Activated CD4-positive, alpha-beta T cell treated with anti-CD3 and anti-CD28 coated beads for 36 hours (primary cell): ENCODE measurements at places on chromosomes 6 and 20. TPM values are rescaled to one million over a fixed set of nuclear protein-coding genes. Genes with fewer than 3 reads are reported as not detected.
A peak's percentile ranks its signal among the peaks of the same experiment; 100 is the strongest.

DNA sequence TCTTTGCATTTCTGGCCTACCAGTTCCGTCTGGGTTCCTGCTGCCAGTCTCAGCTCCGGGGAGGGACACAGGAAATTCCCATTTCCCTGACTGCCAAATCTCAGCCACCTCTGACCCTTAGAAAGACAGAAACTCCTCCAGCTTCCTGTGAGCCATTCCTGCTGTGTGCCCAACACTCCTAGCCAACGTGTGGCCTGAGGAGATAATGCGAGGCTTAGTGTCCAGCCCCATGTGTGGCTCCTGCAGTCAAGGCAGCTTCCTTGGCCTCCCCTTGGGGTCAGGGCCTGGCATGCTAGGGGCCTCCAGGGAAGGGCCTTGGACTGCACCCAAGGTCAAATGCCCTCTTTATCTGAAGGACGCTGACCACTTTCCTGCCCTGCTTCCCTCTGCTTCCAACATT lies 45.1 kb downstream of the MAFB start:
- no peaks in the 10 kb centered on the region for H3K36me3 ChIP-seq
- no peak for DNase-seq
- peaks cover 9% of the 10 kb centered on the region for H3K27me3 ChIP-seq
- H3K4me3 ChIP-seq, result no peak overlapping the region
- H3K4me1 ChIP-seq, result no peaks in the 10 kb centered on the region

AIF1 gene
- total RNA-seq, result 89.2 TPM

GRCh38 chr6:87767478-87767877 lies 65.4 kb upstream of the AKIRIN2 start:
- no peak overlapping the region for H3K27ac ChIP-seq
- DNase-seq, result no peak
- no peaks in the 10 kb centered on the region for H3K4me1 ChIP-seq
- no peaks in the 10 kb centered on the region for H3K36me3 ChIP-seq
- H3K27me3 ChIP-seq, result no peaks in the 10 kb centered on the region

DNA sequence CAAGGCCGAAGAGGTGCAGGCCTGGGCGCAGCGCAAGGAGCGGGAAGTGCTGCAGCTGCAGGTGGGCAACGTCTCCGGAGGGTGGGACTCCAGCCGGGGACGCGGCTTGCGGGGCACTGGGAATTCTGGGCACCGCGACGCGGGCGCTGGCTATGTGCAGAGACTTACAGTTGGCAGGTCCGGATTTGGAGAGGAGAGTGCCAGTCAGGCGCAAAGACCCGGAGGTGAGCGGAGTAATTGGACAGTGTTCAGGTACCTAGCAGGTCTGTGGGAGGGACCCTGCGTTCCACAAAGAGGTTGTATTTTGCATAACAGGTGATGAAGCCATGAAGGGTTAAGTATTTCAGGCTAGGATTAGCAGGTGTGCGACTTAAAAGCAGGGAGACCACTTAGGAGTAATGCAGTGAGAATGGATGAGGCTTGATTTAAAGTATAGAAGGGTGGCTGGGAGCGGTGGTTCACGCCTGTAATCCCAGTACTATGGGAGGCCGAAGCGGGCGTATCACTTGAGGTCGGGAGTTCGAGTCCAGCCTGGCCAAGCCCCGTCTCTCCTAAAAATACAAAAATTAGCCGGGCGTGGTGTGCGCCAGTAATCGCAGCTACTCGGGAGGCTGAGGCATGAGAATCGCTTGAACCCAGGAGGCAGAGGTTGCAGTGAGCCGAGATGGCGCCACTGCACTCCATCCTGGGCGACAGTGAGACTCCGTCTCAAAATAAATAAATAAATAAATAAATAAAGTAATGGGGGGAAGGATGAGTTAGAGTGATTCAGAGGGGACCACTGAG lies 1.0 kb downstream of the MRPS26 start:
- peaks cover 41% of the 10 kb centered on the region for H3K36me3 ChIP-seq
- no peaks in the 10 kb centered on the region for H3K27me3 ChIP-seq
- peak overlapping the region; percentile 88 for H3K27ac ChIP-seq

GRCh38 chr6:36649701-36650484 lies 28.6 kb upstream of the CDKN1A start:
- DNase-seq, result no peak
- H3K27ac ChIP-seq, result no peak overlapping the region
- H3K4me3 ChIP-seq, result no peak overlapping the region
- no peaks in the 10 kb centered on the region for H3K36me3 ChIP-seq
- peaks cover 5% of the 10 kb centered on the region for H3K27me3 ChIP-seq

TXLNB gene
- total RNA-seq, result 0.26 TPM

DNA sequence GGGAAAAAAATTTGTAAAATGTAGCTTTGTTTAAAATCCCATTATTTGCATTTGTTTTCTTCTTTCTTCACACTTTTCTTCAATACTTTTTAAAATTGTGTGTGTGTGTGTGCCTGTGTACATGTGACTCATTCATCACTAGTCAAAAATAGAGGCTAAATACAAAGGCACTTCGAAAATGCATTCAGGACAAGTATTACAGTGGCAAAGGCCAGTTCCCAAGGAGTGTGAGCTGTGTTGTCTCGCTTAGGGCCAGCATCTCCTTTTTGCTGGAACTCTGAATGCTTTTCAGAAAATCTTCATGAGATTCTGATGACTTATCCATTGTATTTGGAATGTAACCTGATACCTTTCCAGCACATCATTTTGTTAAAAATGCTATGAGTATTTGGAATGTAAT lies 288.5 kb upstream of the CNR1 start:
- H3K27me3 ChIP-seq, result peaks cover 19% of the 10 kb centered on the region
- no peaks in the 10 kb centered on the region for H3K36me3 ChIP-seq
- no peak for DNase-seq
- H3K4me1 ChIP-seq, result no peaks in the 10 kb centered on the region
- no peak overlapping the region for H3K4me3 ChIP-seq
- H3K27ac ChIP-seq, result no peak overlapping the region

DNA sequence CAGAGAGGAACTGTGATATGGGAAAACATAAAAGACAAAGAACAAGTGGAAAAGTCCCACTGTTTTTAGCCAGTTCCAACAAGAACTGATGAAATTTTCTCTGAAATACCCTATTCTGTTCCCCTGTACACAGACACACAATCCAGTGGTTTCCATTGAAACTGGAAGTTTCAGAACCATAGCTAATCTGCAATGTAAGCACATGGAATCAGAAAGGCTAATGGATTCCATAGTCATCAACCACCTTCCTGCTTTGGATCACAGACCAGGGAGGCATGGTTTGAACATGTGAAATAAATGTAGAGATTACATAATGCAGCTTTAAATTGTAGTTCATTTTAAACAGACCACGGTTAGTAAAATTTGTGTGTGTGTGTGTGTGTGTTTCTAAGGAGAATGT lies 242.1 kb downstream of the GJA1 start:
- H3K4me3 ChIP-seq, result no peak overlapping the region
- H3K36me3 ChIP-seq, result no peaks in the 10 kb centered on the region
- no peaks in the 10 kb centered on the region for H3K4me1 ChIP-seq

- peaks cover 30% of the 10 kb centered on the region for H3K36me3 ChIP-seq
- H3K4me1 ChIP-seq, result peaks cover 14% of the 10 kb centered on the region
- H3K4me3 ChIP-seq, result peak overlapping the region; percentile 92
- peak overlapping the region; percentile 99 for H3K27ac ChIP-seq
- no peaks in the 10 kb centered on the region for H3K27me3 ChIP-seq
- peak; percentile 80 for DNase-seq
Measured at GRCh38 chr6:15244620-15245360, 1.1 kb upstream of the JARID2 start.

CYP39A1 gene
- not detected for total RNA-seq

- no peak for DNase-seq
- no peaks in the 10 kb centered on the region for H3K4me1 ChIP-seq
- no peak overlapping the region for H3K27ac ChIP-seq
- H3K36me3 ChIP-seq, result no peaks in the 10 kb centered on the region
- peaks cover 4% of the 10 kb centered on the region for H3K27me3 ChIP-seq
Measured at GRCh38 chr6:37679539-37680476, 17.9 kb downstream of the MDGA1 start.

DNA sequence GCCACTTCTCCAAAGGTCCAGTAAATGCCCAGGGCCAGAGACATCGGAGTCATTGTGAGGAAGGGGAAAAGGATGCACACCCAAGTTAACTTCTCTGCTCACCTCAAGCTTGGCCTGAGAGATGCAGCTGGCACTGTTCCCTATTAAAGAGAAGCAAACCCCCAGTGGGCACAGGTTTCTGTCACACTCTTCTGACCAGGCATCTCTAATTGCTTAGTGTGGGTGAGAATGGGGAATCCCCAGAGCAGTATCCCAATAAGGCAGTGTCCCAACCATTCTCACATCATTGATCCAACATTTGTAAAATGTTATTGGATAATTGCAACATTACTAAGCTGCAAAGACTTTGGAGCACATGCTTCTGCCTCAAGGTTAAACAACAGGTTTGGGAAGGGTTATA lies 232.3 kb downstream of the ADGRG6 start:
- H3K27ac ChIP-seq, result no peak overlapping the region
- H3K4me1 ChIP-seq, result no peaks in the 10 kb centered on the region
- H3K27me3 ChIP-seq, result no peaks in the 10 kb centered on the region
- no peak overlapping the region for H3K4me3 ChIP-seq

GRCh38 chr6:150273457-150274309 lies 95.1 kb upstream of the IYD start:
- no peaks in the 10 kb centered on the region for H3K36me3 ChIP-seq
- no peaks in the 10 kb centered on the region for H3K4me1 ChIP-seq
- no peak overlapping the region for H3K4me3 ChIP-seq
- no peaks in the 10 kb centered on the region for H3K27me3 ChIP-seq
- DNase-seq, result no peak
- H3K27ac ChIP-seq, result no peak overlapping the region

DNA sequence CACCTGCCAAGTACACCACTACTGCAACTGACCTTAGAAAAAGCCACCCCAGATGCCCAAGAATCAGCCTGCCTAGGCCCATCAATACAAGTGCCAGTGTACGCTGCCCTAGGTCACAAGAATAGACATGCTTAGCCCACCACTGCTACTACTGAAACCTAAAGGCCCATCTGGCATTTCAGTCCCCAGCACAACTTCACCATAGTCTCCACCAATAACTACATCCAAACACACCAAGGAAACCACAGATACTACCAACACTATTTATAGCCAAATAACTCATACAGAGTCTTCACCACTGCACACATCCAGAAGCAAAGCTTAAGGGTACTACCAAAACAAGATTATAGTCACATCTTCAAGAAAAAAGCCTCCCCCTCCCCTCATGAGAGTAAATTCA lies 28.2 kb downstream of the TREML4 start:
- no peaks in the 10 kb centered on the region for H3K36me3 ChIP-seq
- H3K27ac ChIP-seq, result no peak overlapping the region
- no peak overlapping the region for H3K4me3 ChIP-seq

GRCh38 chr6:169933839-169934698 lies 182.6 kb downstream of the ERMARD start:
- no peak overlapping the region for H3K4me3 ChIP-seq
- H3K27me3 ChIP-seq, result peaks cover 7% of the 10 kb centered on the region
- H3K4me1 ChIP-seq, result no peaks in the 10 kb centered on the region
- no peaks in the 10 kb centered on the region for H3K36me3 ChIP-seq

FGD2 gene
- 0.50 TPM for total RNA-seq

- H3K27ac ChIP-seq, result no peak overlapping the region
- DNase-seq, result no peak
- no peaks in the 10 kb centered on the region for H3K36me3 ChIP-seq
- H3K4me3 ChIP-seq, result no peak overlapping the region
Measured at GRCh38 chr20:14127514-14128223, 132.4 kb downstream of the MACROD2 start.

DNA sequence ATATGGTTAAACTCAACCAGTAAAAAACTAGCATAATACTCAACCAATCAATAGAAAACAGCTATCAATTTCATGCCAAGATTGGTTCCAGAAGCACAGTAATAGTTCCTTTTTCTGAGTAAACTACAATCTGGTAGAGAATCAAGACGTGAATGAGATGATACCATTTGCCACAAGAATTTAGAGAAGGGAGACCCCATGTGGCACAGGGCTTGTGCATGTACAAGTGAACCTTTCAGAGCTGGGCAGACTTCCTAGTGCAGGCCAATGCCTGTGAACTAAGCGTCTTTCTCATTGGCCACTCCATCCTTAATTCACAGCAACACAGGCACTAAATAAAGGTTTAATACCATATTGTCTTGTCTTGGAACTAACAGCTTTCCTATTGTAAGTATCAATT lies 213.5 kb downstream of the RFPL4B start:
- no peak for DNase-seq
- H3K27me3 ChIP-seq, result no peaks in the 10 kb centered on the region
- no peak overlapping the region for H3K27ac ChIP-seq
- H3K36me3 ChIP-seq, result no peaks in the 10 kb centered on the region

- DNase-seq, result no peak
- H3K4me3 ChIP-seq, result no peak overlapping the region
- peaks cover 15% of the 10 kb centered on the region for H3K27me3 ChIP-seq
- H3K4me1 ChIP-seq, result peaks cover 2% of the 10 kb centered on the region
- H3K36me3 ChIP-seq, result no peaks in the 10 kb centered on the region
- no peak overlapping the region for H3K27ac ChIP-seq
Measured at GRCh38 chr20:62555642-62556420, 80.0 kb upstream of the GATA5 start.

MDFI gene
- total RNA-seq, result not detected

DNA sequence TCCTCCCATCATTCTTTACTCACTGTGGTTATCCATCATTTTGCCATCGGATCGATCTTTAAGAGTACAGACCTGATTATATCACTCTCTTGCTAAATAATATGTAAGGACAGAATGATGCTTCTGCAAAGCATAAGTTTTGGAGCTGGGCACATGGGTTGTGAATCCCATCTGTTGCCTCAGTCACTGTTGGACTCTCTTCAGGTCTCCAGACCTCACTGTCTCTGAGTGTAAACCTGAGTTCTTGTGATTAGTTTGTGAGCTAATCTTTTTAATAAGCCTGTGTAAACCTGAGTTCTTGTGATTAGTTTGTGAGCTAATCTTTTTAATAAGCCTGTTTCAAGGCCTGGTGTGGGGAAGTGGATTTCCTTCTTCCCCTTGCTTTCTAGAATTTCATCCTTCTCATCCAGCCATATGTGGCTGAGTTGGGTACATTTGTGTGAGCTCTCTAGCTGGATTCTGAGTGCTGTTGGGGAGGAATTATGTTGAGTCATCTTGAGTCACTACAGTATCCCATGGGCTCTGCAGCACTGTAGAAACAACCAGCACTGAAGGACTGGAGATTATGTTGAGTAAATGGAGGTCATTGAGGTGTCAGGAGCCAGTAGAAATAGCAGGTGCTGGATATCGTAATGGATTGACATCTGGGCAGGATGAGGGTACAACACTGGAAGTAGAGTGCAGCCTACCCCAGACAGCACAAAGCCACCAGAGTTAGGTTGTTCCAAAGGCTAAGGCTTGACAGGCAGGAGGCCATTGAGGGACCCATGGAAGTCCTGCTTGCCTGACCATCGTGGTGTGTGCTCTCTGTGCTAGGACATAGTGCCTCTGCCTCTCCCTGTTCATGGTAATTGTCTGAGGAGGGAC lies 52.4 kb downstream of the SCAND1 start:
- H3K36me3 ChIP-seq, result peaks cover 22% of the 10 kb centered on the region
- H3K27me3 ChIP-seq, result no peaks in the 10 kb centered on the region
- peaks cover 8% of the 10 kb centered on the region for H3K4me1 ChIP-seq
- no peak overlapping the region for H3K4me3 ChIP-seq
- DNase-seq, result no peak

PRSS35 gene
- not detected for total RNA-seq

RAB32 gene
- total RNA-seq, result 0.44 TPM

GRCh38 chr20:10848810-10849370 lies 175.1 kb upstream of the JAG1 start:
- no peak overlapping the region for H3K4me3 ChIP-seq
- H3K36me3 ChIP-seq, result no peaks in the 10 kb centered on the region
- no peaks in the 10 kb centered on the region for H3K4me1 ChIP-seq
- no peak overlapping the region for H3K27ac ChIP-seq

GRCh38 chr6:150766201-150766997 lies 99.1 kb upstream of the MTHFD1L start:
- H3K36me3 ChIP-seq, result no peaks in the 10 kb centered on the region
- no peak overlapping the region for H3K4me3 ChIP-seq
- H3K4me1 ChIP-seq, result peaks cover 2% of the 10 kb centered on the region
- H3K27ac ChIP-seq, result no peak overlapping the region
